Pancreas (tissue), 10 donors: ENCODE measurements at places on chromosomes 16 and 17. TPM values are rescaled to one million over a fixed set of nuclear protein-coding genes. Genes with fewer than 3 reads are reported as not detected.

DNA sequence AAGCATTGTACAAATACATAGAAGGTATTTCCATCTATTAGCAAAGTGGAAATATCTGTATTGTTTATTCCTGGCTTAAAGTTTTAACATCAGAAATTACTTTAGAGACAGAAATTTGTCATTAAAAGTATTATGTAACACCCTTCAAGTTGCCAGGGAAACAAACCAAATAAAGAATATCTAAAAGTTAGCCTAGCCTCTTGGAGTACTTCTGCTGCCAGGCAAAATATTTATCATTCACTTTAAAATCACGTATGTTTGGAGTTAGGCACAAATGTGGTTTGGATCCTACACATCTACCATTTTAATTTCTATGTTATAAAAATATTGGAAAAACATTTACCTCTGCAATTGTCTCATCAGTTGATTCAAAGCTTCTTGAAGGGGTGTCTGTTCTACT, 14.7 kb downstream of the BRD7 start:
- no peaks in the 10 kb centered on the region for H3K4me1 ChIP-seq
- peaks cover 11% of the 10 kb centered on the region for H3K36me3 ChIP-seq
- H3K27ac ChIP-seq = no peak overlapping the region

GRCh38 chr17:75271233-75271954, 363 bp upstream of the MIF4GD start:
- peak overlapping the region; percentile 99 for H3K27ac ChIP-seq
- H3K4me1 ChIP-seq = peaks cover 4% of the 10 kb centered on the region

The PLEKHH3 gene
- polyA plus RNA-seq = 148 TPM

DNA sequence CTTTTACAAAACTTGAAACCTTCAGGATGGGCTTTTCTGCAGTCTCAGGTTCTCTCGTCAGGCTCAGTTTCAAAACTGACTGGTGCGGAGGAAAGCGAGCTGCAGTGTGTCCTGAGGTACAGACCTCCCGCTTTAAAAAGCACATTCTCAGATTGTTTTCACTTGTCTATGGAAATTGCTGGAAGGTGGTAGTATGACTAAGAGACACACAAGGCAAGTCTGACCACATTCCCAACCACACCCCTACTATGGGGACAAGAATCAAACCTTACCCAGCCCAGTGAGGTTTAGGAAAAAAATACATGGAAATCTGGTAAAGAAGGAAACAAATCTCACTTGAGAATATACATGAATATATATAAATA, 18.2 kb downstream of the SRP68 start:
- no peak overlapping the region for H3K4me3 ChIP-seq
- no peak overlapping the region for H3K27ac ChIP-seq
- H3K36me3 ChIP-seq = peaks cover 63% of the 10 kb centered on the region
- no peaks in the 10 kb centered on the region for H3K4me1 ChIP-seq
- no peaks in the 10 kb centered on the region for H3K27me3 ChIP-seq

The CSH1 gene
- not detected for polyA plus RNA-seq

GRCh38 chr16:24253192-24253591, 2.9 kb upstream of the CACNG3 start:
- no peak for DNase-seq
- H3K27ac ChIP-seq = no peak overlapping the region
- H3K27me3 ChIP-seq = no peaks in the 10 kb centered on the region
- H3K4me1 ChIP-seq = no peaks in the 10 kb centered on the region
- no peak overlapping the region for H3K4me3 ChIP-seq

The CYB5B gene
- polyA plus RNA-seq = 24.8 TPM

GRCh38 chr17:60610473-60610872, 10.5 kb downstream of the PPM1D start:
- no peaks in the 10 kb centered on the region for H3K27me3 ChIP-seq
- no peak for DNase-seq
- H3K4me1 ChIP-seq = no peaks in the 10 kb centered on the region

- no peaks in the 10 kb centered on the region for H3K4me1 ChIP-seq
- no peaks in the 10 kb centered on the region for H3K27me3 ChIP-seq
Measured at GRCh38 chr16:27700304-27700995, 150.5 kb downstream of the KATNIP start.

DNA sequence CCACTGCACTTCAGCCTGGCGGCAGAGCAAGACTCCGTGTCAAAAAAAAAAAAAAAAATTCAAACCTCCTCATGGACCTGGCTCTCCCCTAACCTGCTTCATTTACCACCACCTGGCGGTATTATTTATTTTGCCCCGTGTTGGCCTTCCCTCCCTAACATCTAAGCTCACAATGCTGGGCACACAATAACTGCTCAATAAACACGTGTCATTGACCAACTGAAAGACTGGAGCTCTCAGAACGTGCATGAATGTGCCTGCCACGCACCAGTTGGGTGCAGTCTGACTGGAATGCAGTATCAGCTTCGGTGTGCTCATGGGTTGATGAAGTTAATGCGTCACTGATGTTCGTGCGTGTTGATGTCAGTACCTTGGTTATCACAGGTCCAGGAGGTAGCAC, 64.4 kb upstream of the CDC42EP4 start:
- H3K4me1 ChIP-seq = no peaks in the 10 kb centered on the region
- no peak for DNase-seq

- no peak for DNase-seq
- H3K36me3 ChIP-seq = no peaks in the 10 kb centered on the region
- H3K27me3 ChIP-seq = no peaks in the 10 kb centered on the region
- no peak overlapping the region for H3K27ac ChIP-seq
Measured at GRCh38 chr16:62940569-62940968, 904.3 kb upstream of the CDH8 start.

DNA sequence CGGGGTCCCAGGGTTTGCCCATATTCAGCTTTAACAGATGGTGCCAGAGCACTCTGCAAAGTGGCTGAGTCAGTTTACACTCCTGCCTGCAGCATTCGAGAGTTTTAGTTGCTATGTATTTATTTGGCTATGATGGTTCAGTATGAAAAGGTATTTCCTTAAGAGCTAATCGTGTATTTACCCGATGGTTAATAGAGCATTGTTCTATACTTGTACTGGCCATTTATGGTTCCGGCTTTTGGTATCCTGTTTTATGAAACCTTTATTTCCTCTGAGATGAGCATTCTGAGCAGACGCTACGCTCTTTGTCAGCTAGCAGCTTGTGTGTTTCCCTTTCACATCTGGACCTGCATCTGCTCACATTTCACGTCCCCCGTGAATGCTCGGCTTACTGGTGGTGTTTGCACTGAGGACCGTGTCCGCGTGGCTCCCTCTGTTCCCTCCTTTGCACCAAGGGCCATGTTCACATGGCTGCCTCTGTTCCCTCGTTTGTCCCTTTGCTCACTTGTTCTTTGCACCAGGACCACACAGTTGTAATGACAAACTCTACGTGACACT, 149.1 kb upstream of the CHMP6 start:
- H3K4me1 ChIP-seq = no peaks in the 10 kb centered on the region
- no peak overlapping the region for H3K4me3 ChIP-seq
- H3K27me3 ChIP-seq = no peaks in the 10 kb centered on the region
- no peak overlapping the region for H3K27ac ChIP-seq
- DNase-seq = no peak

The HSPB9 gene
- 0.85 TPM for polyA plus RNA-seq

The UTS2R gene
- not detected for polyA plus RNA-seq

The WNT9B gene
- polyA plus RNA-seq = not detected

- H3K36me3 ChIP-seq = no peaks in the 10 kb centered on the region
- DNase-seq = no peak
- H3K27me3 ChIP-seq = no peaks in the 10 kb centered on the region
- H3K4me3 ChIP-seq = no peak overlapping the region
- H3K4me1 ChIP-seq = peaks cover 15% of the 10 kb centered on the region
Measured at GRCh38 chr16:10738231-10739077, 5.2 kb upstream of the NUBP1 start.

DNA sequence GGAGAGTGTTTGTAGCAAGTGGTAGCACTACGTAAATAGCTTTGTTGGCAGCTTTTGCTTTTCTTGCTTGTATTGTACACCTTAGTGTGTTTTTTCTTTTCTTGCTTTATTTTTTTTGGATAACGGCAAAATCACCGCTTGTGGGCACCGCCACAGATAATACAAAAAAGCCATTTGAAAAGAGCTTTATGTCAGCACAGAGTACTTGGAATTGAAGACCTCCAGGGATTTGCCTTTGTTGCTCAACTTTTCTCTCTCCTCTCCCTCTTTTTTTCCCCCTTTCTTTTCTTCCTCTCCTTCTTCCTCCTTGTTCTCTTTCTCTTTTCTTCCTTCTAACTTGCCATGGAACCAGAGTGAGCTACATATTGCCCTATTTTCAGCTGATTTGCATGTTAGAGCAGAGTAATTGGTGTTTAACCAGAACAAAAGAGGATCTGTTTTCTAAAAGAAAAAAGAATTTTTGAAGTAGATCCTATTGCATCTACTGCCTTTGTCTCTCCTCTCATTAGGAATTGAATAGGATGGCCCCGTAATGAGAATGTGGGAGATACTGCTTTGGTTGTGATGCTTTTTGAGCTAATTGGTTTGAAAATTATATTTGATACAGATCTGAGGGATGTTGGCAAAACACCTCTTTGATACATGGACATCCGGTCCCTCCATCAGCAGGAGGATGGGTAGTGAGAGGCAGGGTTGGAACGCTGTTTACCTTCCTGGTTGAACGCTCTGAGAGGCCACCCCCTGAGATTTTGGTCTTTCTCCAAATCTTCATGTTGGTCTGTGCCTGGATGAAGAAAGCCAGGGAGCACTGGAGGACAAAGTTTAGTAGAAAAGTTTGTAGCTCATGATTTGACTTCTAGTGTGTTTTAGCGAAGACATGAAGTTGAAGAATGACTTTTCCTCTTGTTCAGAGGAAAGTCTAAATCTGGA, 85.6 kb downstream of the MSI2 start:
- no peaks in the 10 kb centered on the region for H3K4me1 ChIP-seq
- no peak overlapping the region for H3K27ac ChIP-seq
- DNase-seq = no peak
- H3K27me3 ChIP-seq = no peaks in the 10 kb centered on the region
- H3K4me3 ChIP-seq = no peak overlapping the region

- peak; percentile 86 for DNase-seq
Measured at GRCh38 chr16:67326472-67327309, at the start of the genes KCTD19 and LRRC36. Gene KCTD19, minus strand, starts transcription at chr16:67326741. Its CDS starts 34 bp downstream, at chr16:67326707. Gene LRRC36, plus strand, starts transcription at chr16:67326815. Its CDS starts 48 bp downstream, at chr16:67326863.

The EFNB3 gene
- polyA plus RNA-seq = 0.84 TPM

The ZNF287 gene
- polyA plus RNA-seq = 1.8 TPM

DNA sequence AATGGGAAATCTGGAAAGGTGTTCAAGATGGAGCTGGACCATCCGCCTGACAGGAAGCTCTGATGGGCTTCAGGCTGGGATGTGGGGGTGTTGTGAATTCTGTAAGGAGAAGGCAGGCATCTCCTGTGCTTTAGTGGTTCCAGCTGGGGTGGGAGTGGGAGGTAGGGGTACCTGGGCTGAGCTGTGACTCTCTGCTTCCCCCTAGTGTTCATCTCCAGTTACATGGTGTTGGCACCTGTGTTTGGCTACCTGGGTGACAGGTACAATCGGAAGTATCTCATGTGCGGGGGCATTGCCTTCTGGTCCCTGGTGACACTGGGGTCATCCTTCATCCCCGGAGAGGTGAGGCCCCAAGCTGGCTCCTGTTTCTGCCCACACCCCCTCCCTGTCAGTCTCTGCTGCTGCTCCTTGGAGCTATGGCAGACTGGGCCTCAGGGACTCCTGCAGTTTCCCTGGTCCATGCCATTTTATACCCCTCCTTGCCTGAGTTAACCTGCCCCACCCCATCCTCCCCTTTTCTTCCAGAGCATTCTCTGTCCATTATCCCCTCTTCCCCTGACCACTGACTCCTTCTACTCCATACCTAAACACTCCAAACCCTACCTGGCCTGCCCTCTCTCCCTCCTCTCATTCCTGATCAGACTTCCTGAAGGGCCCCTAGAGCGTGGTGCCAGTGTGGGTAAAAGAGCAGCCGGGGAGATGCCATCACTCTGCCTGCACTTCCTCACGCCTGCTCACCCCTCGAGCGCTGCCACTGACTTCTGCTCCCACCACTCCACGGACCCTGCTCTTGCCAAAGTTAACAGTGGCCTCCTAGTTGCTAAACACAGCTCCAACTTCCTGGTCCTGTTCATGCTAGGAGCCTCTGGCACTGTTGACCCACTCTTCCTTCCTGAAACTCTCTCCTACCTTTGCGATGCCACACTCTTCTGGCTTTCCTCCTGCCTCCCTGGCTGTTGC, 3.4 kb downstream of the SPNS1 start:
- no peak for DNase-seq
- H3K36me3 ChIP-seq = no peaks in the 10 kb centered on the region
- H3K4me1 ChIP-seq = peaks cover 6% of the 10 kb centered on the region
- H3K27me3 ChIP-seq = no peaks in the 10 kb centered on the region
- no peak overlapping the region for H3K27ac ChIP-seq

DNA sequence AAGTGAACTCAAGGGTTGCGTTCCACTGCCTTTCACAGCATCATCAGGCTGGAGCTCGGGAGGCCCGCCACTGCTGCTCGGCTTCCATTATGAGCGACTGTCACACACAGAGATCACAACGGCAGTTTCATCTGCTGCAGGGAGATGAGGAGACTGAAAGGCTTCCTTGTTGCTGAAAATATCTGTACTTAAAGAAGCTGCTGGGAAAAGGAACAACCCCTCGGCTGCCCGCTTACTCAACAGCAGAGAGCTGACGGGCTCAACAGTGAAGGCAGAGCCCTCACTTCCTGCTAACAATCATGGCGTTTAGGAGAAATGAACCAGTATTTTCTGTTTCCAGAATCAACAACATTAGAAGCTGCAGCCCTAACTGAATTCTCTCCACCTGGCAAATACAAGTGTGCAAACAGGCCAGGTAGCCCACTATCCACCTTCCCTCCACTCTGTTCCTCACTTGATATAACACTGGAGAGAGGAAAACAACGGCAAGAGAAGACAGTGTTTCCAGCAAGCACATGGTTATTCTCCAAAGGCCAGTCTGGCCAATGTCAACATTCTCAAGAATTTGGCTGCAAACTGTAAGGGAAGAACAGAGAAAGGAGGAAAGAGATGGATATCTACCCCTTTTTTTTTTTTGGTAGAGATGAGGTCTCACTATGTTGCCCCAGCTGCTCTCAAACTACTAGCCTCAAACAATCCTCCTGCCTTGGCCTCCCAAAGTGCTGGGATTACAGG, 33.7 kb downstream of the MBTPS1 start:
- no peaks in the 10 kb centered on the region for H3K4me1 ChIP-seq
- no peak for DNase-seq
- H3K27me3 ChIP-seq = no peaks in the 10 kb centered on the region
- no peak overlapping the region for H3K27ac ChIP-seq
- no peak overlapping the region for H3K4me3 ChIP-seq
